Fibroblast of the aortic adventitia (primary cell): ENCODE measurements at places on chromosomes 16 and 17. TPM values are rescaled to one million over a fixed set of nuclear protein-coding genes. Genes with fewer than 3 reads are reported as not detected.

Gene PPM1D
- total RNA-seq = 8.7 and 24.6 TPM in 2 replicates

Gene TOP2A
- total RNA-seq = 25.3 and 145 TPM in 2 replicates

Gene VAC14
- 29.7 and 30.8 TPM in 2 replicates for total RNA-seq

Gene RPS15A
- total RNA-seq = 187 and 2,964 TPM in 2 replicates

Gene CPHXL
- not detected in 2 replicates for total RNA-seq

Gene DNAI2
- not detected in 2 replicates for total RNA-seq

Gene PNMT
- not detected in 2 replicates for total RNA-seq

Gene DEXI
- total RNA-seq = 35.2 and 50.2 TPM in 2 replicates

Gene ST6GALNAC2
- 0.63 TPM in 1 of 2 replicates, not detected in the other for total RNA-seq

Gene MPP3
- 5.7 and 9.6 TPM in 2 replicates for total RNA-seq

Gene CDRT15L2
- total RNA-seq = not detected in 2 replicates

Gene KIF19
- not detected in 2 replicates for total RNA-seq

Gene NEUROD2
- not detected in 2 replicates for total RNA-seq

Gene ATMIN
- 38.2 and 45.4 TPM in 2 replicates for total RNA-seq

Gene SLC46A1
- 2.0 and 7.9 TPM in 2 replicates for total RNA-seq

Gene TPSD1
- total RNA-seq = not detected in 2 replicates

Gene SMTNL2
- total RNA-seq = 0.16 TPM in 1 of 2 replicates, not detected in the other

Gene TGFB1I1
- total RNA-seq = 30.3 and 56.7 TPM in 2 replicates

Gene HS3ST6
- not detected in 2 replicates for total RNA-seq

Gene SYNGR3
- 0.98 and 1.4 TPM in 2 replicates for total RNA-seq

Gene DERL2
- 11.2 and 45.6 TPM in 2 replicates for total RNA-seq

Gene CLDN9
- not detected in 2 replicates for total RNA-seq

Gene KRTAP1-5
- total RNA-seq = 1.4 TPM in 1 of 2 replicates, not detected in the other

Gene CYB5B
- 31.0 and 99.4 TPM in 2 replicates for total RNA-seq

Gene CFDP1
- total RNA-seq = 47.0 and 108 TPM in 2 replicates

Gene ALOXE3
- total RNA-seq = 0.09 TPM in 1 of 2 replicates, not detected in the other

Gene TSNAXIP1
- total RNA-seq = 0.99 and 1.8 TPM in 2 replicates

Gene KRT31
- 0.09 TPM in 1 of 2 replicates, not detected in the other for total RNA-seq

Gene RNU2-1
- not detected in 2 replicates for total RNA-seq

Gene RAB26
- total RNA-seq = 0.27 and 3.6 TPM in 2 replicates

Gene DLX3
- not detected in 2 replicates for total RNA-seq

Gene ALOX15
- 0.98 TPM in 1 of 2 replicates, not detected in the other for total RNA-seq

Gene MMP28
- 0.09 TPM in 1 of 2 replicates, not detected in the other for total RNA-seq

Gene CDH8
- total RNA-seq = 1.6 TPM in 1 of 2 replicates, not detected in the other

Gene ZNF267
- total RNA-seq = 13.6 and 17.7 TPM in 2 replicates

Gene SPATA2L
- 10.1 and 22.7 TPM in 2 replicates for total RNA-seq
